ENCODE measurements at places on chromosomes 3 and 15. TPM values are rescaled to one million over a fixed set of nuclear protein-coding genes. Genes with fewer than 3 reads are reported as not detected.

DNA sequence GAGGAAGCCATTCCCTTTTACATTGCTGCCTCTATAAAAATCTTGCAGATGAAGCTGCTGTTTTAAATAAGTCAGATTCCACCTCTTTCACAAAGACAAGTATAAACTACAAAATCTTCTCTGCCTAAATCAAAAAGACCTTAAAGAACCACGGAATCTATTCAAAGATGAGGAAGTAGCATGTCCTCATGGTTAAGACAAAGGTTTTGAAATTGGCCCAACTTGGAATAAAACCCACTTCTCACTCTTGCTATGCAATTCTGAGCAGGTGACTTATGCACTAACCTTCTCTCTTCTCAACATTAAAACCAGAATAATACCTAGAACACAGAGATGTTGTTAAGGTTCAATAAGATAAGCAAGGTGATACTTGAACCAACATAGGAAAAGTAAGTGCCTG, 97.6 kb downstream of the FOXP1 start:
- DNase-seq, result no peak

GRCh38 chr3:183896610-183897009, 11.9 kb upstream of the PARL start:
- no peak for DNase-seq

GRCh38 chr15:100114100-100114499, 227.7 kb downstream of the ADAMTS17 start:
- no peak for DNase-seq

DNA sequence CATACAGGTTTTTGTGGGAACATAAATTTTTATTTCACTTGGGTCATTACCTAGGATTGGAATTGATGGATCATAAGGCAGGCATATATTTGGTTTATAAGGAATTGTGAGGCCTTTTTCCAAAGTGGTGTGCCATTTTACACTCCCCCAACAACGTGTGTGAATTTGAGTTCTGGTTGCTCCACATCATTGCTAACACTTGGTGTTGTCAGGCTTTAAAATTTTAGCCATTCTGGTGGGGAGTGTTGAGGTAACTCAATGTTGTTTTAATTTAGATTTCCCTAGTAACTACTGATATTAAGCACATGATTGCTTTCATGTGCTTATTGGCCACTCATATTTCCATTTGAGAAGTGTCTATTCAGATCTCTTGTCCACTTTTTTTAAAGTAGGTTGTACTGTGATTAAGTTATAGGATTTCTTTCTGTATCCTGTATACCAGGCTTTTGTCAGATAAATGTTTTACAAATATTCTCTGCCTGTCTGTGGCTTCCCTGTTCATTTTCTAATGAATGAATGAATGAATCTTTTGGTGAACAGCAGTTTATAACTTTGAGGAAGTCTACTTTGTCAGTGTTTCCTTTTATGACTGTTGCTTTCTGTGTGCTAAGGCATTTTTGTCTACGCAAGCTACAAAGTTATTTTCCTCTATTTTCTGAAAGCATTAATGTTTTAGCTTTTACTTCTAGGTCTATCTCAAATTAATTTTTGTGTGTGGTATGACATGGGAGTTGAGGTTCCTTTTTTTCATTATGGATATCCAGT, 17.9 kb upstream of the NR2C2 start:
- DNase-seq, result no peak

GRCh38 chr3:29181872-29182271, 99.0 kb upstream of the RBMS3 start:
- no peak for DNase-seq

Gene TERC
- 195 TPM for total RNA-seq

DNA sequence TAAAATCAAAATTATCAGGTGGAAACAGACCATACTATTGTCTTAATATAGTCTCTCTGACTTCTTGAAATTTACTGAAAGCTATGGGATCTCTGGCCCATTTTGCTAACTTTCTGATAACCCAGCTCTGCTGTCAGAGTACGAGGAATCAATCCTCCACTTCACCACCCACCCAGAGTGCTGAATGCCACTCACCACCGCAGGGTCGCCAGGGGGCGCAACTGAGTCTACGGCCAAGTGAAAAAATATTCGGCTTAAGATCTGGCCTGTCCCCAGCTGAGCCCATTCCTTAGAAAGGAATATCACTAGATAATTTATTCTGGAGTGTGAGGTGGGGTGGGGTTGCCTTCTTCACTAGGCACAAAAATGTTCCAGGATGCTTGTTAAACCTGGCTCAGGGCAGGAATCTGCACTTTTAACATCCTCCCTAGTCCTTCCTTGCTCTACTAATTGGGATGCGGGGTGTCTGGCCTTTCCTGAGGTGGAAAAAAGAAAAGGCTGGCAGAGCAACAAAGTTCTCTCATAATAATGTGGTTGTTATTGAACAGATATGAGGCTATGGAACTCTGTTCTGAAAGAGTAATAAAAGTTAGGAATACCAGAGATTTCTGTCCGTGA, 520.6 kb downstream of the MFSD1 start:
- DNase-seq, result no peak

- no peak for DNase-seq
These were observed 40.9 kb upstream of the LDHAL6B start for GRCh38 chr15:59165726-59166125.

Gene TMEM212
- total RNA-seq, result not detected

- DNase-seq, result no peak
These were observed 50.8 kb upstream of the CTDSPL start for GRCh38 chr3:37810848-37811247.

Gene REC114
- not detected for total RNA-seq

DNA sequence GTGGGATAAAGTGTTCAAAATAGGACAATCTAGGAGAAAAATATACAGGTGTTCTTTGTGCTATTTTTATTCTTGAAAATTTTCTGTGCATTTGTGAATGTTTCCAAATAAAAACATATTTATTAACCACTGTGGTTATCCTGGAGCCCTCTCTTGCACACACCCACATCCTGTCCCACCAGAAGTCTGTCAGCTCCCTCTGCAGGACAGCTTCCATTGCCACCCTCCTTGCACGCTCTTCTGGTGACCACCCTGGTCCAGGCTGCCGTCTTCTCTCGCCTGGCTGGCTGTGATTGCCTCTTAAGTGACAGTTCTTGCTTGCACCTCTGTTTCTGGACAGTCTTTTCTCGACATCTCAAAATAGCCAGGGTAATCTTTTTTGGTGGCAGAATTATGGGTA, 394.0 kb downstream of the LRTM1 start:
- no peak for DNase-seq

DNA sequence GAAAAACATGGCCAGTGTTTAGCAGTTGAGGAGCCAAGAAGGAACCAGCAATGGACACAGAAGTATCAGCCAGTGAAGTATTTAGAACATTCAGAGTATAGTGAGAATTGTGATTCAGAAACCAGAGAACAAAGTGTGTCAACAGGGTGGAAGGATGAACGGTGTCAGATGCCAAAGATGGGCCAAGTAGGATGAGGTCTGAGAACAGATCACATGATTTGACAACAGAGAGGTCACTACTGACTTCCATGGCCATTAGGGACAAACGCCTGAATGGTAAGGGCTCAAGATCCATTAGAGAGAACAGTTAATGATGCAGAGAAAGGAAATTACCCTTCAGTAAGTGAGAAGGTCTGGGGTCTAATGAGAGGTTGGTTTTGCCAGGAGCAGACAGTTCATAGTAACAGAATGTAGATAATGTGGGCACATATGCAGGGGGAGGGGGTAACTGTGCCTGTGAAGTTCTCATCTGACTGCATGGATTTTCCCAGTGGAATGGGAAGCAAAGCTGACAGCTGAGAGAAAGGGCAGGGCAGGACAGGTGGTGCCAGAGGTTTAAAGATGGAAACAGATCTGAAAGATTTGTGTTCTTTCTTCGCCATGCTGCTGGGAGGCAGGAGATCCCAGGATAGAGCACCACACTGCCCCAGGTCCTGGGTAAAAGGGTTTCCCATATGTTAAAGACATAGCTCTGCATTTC, 4.8 kb upstream of the ACAD9 start:
- no peak for DNase-seq

GRCh38 chr3:95049841-95050240, 987.0 kb downstream of the NSUN3 start:
- no peak for DNase-seq

DNA sequence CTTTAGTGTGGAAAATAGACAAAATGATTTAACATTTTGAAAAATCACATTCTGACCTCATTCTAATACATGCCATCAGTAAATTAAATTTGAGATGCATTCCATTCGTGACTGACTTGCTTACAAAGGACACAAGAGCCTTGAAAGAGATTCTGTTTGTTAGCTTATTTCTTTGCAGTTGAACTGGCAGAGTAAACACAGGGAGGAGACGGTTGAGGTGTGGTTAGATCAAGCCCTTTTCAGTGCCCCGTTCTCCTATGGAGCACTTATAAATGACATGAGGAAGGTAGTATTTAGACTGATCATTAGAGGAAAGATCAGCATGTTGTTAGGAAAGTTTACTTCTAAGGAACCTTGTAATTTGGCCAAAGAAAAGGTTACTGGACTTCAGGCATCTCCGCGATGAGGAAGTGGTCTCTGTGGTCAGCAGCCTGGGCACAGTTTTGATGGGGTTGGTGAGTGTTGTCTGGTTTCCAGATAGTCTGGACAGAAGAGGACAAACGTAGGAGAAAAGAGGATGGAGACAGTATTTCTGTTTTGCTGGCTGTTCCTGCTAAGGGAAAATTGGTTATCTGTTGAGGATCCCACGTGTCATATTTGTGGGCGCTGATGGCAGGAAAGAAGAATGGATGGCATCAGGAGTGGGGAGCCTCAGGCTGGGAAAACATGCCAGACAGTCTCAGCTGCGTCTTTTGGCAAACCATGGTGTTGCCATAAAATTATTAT, 328.9 kb upstream of the TBL1XR1 start:
- DNase-seq, result no peak

GRCh38 chr15:100934166-100934565, 15.0 kb downstream of the LRRK1 start:
- no peak for DNase-seq

DNA sequence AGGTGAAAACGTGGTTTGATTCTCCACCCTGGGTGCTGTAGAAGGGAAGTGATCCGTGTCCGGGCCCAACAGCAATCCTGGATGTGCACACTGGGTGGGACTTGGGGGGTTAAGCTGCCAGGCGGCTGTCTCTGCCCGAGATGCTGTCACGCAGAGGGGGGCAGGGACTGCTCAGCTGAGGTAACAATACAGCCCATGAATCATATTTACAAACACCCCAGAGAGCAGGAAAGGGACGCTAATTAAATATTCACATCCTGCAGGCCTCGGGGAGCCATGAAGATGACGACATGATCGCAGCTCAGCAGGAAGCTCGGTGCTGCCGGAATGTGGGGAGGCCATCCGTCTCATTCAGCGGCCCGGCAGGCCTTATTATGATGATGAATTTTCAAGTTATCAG, 17.9 kb upstream of the CRABP1 start:
- DNase-seq, result no peak

- DNase-seq, result no peak
These were observed 2.4 kb downstream of the ANKRD63 start for GRCh38 chr15:40280260-40281056.

DNA sequence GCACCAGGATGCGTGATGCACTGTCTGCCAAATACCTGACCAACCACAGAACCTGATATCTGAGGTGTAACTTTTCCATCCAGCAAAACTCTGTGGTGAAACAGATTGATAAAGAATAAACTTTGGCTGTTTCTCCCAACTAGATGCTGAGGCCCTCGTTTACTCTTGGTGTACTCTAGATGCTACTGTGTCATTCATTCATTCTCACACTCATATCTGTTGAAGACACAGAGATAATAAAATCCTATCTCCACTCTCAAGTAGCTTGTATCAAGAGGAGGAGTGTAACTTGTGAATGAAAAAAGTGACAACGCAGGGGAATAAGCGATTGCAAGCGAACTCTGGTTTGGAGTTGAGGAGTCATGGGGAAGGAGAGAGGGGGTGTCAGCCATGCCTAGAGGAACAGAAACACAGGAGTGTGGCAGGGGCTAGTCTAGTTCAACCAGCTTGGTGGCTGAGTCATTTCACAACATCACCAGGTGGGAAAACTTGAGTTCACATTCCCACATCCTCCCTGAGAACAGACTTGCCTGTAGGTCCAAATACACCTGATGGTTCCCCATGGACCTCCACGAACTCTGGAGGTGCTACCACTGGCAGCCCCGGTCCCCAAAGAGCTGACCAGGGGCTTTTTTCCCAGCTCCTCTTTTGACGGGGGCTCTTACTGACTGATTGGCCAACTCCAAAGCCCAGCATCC, 73.3 kb upstream of the SNRK start:
- DNase-seq, result no peak

- DNase-seq, result no peak
These were observed 156.0 kb upstream of the MCTP2 start for GRCh38 chr15:94075349-94075748.

DNA sequence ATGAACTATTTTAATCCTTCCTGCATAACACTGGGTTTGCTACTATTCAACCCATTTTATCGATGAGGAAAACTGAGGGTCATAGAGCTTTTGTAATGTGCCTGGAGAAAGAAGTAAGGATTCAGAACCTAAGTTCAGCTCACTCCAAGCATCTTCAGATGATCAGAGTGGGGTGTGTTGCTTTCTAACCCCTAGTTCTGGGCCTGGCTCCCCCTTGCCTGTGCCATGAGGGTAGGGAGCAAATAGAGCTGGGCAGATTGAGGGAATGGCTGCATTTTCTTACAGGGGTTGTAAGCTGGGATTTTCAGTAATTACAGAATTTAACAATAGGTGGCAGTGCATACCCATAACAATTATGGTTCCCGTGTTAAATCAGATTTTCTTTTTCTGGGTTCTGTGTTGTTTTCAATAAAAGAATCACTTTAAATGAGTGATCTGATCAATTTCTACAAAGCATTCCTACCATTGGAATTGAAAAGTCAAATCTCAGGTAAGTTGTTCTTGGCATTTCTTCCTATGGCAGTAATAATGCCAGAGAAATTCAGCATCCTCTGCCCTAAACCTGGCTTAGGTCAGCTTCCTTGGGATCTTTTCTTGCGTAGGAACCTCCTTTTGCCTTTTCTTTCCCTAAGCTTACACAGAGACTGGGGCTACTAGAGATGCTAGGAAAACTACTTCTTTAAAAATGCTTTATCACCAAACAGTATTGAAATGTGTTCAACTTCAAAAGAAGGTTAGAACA, 103.8 kb upstream of the IL12A start:
- DNase-seq, result no peak

Gene MCF2L2
- 0.31 TPM for total RNA-seq

DNA sequence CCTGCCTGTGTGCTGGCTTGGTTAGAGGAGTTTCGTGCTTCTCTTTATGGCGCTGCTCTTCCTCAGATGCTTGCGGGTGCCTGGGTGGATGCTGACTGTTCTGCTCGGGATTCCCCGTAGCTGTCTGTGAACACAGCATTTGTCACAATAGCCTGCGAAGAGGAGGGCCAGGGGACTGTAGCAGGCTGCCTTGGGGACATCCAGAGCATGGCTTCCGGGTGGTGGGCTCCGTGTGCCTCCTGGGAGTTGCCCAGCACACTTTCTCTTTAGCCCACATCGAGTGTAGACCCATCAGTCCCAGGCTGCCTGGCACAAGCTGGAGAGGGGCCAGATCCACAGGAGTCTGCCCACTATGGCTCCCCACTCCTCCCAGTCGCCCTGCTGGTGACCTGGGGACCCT, 22.4 kb downstream of the LRRK1 start:
- DNase-seq, result no peak

Gene SNX22
- 1.2 TPM for total RNA-seq

- DNase-seq, result no peak
These were observed 5.8 kb downstream of the GPR62 start for GRCh38 chr3:51961011-51961410.

Data from omental fat pad (tissue), 4 donors.